ENCODE measurements at places on chromosomes 16 and 17. TPM values are rescaled to one million over a fixed set of nuclear protein-coding genes. Genes with fewer than 3 reads are reported as not detected.

The PNMT gene
- 2.8 TPM for polyA plus RNA-seq

DNA sequence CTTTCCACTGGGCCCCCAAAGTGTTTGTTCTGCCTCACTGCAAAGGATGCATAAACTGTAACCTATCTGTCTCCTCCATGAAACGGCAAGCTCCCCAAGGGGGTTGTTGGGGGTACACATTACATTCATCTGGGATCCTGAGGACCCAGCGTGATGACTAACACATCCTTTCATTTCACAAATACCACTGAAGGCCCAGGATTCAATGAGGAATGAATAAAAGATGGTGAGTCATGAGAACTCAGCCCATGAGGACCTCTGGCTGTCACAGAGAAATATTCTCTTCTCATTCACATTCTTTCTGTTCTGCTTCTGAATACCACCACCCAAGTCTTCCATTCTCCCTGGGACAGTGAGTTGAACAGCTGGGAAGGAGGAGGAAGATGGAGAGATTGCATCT, 149.8 kb downstream of the RBFOX3 start:
- no peak for DNase-seq

DNA sequence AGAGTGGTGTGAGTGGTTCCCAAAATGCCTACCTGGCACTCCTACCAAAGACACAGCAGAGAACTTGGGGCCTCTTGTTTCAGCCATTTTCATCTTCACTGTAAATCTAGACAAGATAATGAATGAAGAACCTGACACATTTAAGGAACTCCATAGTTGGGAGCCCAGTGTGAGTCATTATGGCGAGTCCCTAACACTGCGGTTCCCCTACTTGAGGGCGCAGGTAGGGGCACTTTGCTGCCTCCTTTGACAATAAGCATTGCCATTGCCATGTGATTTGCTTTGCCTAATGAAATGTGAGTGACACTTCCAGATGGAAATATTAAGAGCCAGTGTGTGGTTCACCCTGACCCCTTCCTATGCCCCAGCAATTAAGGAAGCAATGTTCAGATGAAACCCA, 517.6 kb downstream of the MAF start:
- no peak for DNase-seq

GRCh38 chr17:44969144-44969780, 1.2 kb upstream of the C1QL1 start:
- DNase-seq: no peak

DNA sequence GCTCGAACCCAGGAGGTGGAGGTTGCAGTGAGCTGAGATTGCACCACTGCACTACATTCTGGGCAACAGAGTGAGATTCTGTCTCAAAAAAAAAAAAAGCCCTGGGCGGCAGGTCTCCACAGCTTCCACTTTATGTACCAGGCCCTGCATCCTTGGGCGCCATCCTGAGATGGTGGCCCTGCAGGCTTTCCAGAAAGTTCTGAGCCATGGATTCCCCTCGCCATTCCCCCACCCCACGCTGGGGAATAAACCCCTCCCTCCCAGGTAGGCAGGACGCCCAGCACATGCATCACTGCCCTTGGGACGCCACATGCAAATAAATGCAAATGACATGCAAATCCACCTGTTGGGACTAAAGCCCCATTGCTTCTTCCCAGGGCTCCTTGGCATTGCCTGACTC, 13.8 kb upstream of the ZNF469 start:
- no peak for DNase-seq

DNA sequence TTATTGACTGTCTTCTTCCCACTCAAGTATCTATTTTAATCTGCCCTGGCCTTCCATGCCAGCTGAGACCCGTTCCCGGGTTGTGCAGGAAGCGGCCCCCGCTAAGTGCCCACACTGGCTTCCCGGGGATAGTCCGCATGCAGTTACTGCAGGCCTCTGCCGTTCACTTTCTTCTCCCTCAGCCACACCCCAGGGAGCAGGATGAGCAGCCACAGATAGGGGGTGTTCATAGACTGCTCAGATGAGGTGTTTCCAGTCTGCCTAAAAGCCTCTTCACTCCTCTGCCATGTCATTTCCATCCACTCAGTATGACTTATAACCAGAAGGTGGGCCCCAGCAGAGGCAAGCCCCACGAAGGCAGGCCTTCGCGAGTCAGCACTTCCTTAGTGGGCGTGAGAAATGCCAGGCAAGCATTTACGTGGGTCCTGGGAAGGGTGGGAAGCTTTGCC, 7.7 kb downstream of the MED9 start:
- no peak for DNase-seq

GRCh38 chr16:56295059-56295665, 103.9 kb downstream of the GNAO1 start:
- DNase-seq: no peak

The CRYM gene
- polyA plus RNA-seq: 10.0 TPM

Measured in renal cortex interstitium (tissue), 15 donors.